ENCODE measurements at places on chromosomes 6 and 20. TPM values are rescaled to one million over a fixed set of nuclear protein-coding genes. Genes with fewer than 3 reads are reported as not detected.
A peak's percentile ranks its signal among the peaks of the same experiment; 100 is the strongest.

The CASS4 gene
- not detected for total RNA-seq

The CPNE5 gene
- 24.9 TPM for total RNA-seq

The TMEM244 gene
- not detected for total RNA-seq

The TCF21 gene
- not detected for total RNA-seq

The IL20RA gene
- total RNA-seq = 0.10 TPM

The CLIC1 gene
- total RNA-seq = 420 TPM

The UBE2C gene
- total RNA-seq = 22.9 TPM

The SLC2A10 gene
- 19.4 TPM for total RNA-seq

The MAS1 gene
- total RNA-seq = not detected

GRCh38 chr6:43867996-43868395 lies 98.0 kb downstream of the VEGFA start:
- DNase-seq = no peak
- peaks cover under 1% of the 10 kb centered on the region for H3K27me3 ChIP-seq
- H3K4me3 ChIP-seq = no peak overlapping the region
- H3K4me1 ChIP-seq = peaks cover 3% of the 10 kb centered on the region
- H3K27ac ChIP-seq = no peak overlapping the region

DNA sequence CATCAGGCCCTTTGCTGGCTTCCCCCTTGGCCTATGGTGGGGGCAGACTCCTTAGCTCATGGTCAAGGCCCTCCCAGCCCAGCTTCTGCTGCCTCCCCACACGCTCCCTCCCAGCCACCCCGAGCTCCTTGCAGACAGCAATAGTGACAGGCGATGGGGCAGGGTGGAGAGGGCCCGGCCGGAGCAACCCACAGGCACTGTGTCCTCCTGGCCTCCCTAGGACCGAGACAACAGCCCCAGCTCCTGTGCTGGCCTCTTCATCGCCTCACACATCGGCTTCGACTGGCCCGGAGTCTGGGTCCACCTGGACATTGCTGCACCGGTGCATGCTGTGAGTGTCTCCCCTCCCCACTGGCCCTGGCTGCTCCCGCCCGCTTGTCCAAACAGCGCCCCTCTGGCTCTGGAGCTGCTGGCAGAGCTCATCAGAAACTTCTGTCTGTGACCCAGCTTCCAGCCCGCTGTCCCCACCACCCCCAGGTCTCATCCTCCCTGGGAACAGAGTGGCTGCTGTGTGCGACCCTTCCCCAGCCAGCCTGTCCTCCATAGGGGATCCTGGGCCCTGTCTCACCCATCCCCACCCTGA lies 21.8 kb downstream of the NPEPL1 start:
- peaks cover 3% of the 10 kb centered on the region for H3K4me1 ChIP-seq
- H3K4me3 ChIP-seq = no peak overlapping the region
- H3K36me3 ChIP-seq = no peaks in the 10 kb centered on the region
- DNase-seq = peak; percentile 3

- no peak for DNase-seq
- no peak overlapping the region for H3K27ac ChIP-seq
- H3K27me3 ChIP-seq = peaks cover 6% of the 10 kb centered on the region
- peaks cover 11% of the 10 kb centered on the region for H3K36me3 ChIP-seq
- H3K4me1 ChIP-seq = peaks cover 12% of the 10 kb centered on the region
- no peak overlapping the region for H3K4me3 ChIP-seq
These were observed 24.9 kb upstream of the FKBP1A start for GRCh38 chr20:1417790-1418189.

DNA sequence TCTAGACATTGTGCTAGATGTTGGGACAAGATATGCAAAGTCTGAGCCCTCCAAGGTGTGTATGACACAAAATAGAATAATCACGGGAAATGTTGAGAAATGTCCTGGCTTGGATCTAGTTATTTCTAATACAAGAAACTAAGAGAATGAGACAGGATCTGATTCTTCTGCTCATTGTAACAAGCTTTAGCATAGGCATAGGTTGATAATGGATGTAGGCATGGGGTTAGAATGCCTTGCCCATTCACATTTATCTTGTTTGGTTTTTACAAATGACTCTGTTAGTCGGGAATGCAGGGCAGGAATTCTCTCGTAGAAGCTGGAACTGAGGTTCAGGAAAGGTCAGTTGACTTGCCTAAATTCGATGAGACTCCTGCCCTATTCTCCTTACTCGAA lies 1.5 kb upstream of the SLC26A8 start:
- H3K4me3 ChIP-seq = no peak overlapping the region
- no peak overlapping the region for H3K27ac ChIP-seq
- DNase-seq = no peak
- peaks cover 28% of the 10 kb centered on the region for H3K4me1 ChIP-seq

DNA sequence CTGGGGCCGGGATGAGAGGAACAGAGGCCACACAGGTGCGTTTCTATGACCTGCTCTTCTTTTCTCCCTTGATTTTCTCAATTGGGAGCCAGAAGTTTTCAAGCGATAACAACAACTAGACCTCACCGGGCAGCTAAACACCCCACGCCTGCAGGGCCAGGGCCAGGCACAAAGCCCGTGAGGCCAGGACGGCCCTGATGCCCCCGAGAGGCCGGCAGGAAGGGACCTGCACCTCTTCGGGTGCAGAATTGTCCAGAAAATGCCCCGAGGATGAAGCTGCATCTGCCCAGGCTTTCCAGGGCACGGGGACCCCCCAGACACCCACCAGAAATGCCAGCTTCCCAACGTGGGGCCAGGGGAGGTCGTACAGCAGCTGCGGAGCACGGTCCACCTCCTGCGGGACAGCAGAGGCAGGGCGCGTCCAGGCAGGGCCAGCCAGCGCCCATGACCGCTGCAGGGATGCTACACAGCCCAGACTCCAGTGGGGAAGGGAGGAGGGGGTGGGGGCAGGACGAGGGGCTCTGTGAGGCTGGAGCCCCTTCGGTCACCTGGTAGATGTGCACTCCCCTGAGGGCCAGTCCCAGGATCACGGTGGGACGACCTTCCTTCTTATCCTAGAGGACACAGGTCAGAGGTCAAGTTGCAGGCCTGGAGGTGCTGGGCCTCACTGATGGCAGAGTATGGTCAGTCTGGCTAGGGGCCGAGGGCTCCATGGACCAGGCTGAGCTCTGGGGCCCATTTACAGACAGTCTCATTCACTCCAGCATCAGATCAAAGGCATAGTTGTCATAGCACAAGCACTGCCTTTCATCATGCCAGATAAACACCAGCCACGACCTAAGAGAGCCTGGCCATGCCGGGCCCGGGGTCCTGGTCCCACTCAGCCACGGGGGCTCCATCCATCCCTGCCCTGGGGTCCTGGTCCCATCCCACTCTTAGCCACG lies 16.4 kb downstream of the FRMD1 start:
- no peak overlapping the region for H3K4me3 ChIP-seq
- peaks cover 1% of the 10 kb centered on the region for H3K27me3 ChIP-seq
- H3K27ac ChIP-seq = no peak overlapping the region

DNA sequence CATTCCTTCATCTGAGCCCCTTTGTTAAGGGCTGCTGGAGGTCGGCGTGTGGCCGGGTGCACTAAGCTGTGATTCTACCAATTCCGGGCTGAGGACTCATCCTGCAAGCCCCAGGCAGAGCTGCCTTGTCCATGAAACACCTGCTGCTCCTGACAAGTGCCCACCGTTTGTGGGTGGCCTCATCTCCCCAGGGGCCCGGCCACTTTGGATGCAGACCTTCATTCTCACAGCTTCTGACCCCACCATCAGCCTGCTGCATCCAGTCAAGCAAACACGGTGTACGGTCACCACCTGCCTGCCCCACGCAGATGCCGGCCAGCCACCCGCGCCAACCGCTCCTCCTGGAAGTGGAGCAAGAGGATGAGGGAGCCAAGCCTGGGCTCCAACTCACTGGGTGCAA lies 382.7 kb downstream of the THBS2 start:
- no peak for DNase-seq
- no peak overlapping the region for H3K27ac ChIP-seq
- no peaks in the 10 kb centered on the region for H3K4me1 ChIP-seq
- H3K36me3 ChIP-seq = no peaks in the 10 kb centered on the region

GRCh38 chr20:49448917-49449316 lies 33.6 kb downstream of the KCNB1 start:
- no peaks in the 10 kb centered on the region for H3K36me3 ChIP-seq
- DNase-seq = no peak
- peaks cover 1% of the 10 kb centered on the region for H3K27me3 ChIP-seq

DNA sequence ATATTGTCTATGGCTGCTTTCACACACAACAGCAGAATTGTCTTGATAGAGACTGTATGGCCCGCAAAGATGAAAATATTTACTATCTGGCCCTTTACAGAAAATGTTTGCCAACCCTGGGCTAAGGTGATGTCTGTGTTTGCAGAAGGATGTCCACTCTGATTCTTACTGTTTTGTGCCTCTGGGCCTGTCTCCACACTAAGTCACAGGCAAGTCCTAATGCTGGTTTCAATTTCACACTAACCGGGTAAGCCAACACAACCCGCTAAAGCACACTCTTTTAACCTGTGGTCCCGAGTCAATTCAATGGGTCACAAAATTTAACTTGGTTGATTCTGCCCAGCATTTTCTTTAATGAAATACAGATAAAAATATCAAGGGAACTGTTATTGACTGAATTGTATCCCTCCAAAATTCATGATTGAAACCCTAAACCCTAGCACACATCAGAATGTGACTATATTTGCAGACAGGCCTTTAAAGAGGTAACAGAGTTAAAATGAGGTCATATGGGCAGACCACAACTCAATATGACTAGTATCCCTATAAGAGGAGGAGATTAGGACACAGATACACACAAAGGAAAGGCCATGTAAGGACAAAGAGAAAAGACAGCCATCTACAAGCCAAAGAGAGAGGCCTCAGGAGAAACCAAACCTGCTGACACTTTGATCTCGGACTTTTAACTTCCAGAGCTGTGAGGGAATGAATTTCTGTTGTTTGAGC lies 78.4 kb downstream of the FYN start:
- no peak overlapping the region for H3K4me3 ChIP-seq
- H3K4me1 ChIP-seq = peaks cover 49% of the 10 kb centered on the region
- H3K36me3 ChIP-seq = peaks cover 9% of the 10 kb centered on the region

- H3K4me3 ChIP-seq = no peak overlapping the region
- H3K4me1 ChIP-seq = peaks cover 13% of the 10 kb centered on the region
- no peak overlapping the region for H3K27ac ChIP-seq
- no peak for DNase-seq
- H3K27me3 ChIP-seq = no peaks in the 10 kb centered on the region
These were observed 21.5 kb downstream of the LAMA4 start for GRCh38 chr6:112232845-112233256.

- no peaks in the 10 kb centered on the region for H3K36me3 ChIP-seq
- peaks cover 2% of the 10 kb centered on the region for H3K27me3 ChIP-seq
- H3K4me3 ChIP-seq = no peak overlapping the region
- peaks cover 4% of the 10 kb centered on the region for H3K4me1 ChIP-seq
- DNase-seq = no peak
These were observed 515.1 kb upstream of the SOX4 start for GRCh38 chr6:21078497-21078896.

DNA sequence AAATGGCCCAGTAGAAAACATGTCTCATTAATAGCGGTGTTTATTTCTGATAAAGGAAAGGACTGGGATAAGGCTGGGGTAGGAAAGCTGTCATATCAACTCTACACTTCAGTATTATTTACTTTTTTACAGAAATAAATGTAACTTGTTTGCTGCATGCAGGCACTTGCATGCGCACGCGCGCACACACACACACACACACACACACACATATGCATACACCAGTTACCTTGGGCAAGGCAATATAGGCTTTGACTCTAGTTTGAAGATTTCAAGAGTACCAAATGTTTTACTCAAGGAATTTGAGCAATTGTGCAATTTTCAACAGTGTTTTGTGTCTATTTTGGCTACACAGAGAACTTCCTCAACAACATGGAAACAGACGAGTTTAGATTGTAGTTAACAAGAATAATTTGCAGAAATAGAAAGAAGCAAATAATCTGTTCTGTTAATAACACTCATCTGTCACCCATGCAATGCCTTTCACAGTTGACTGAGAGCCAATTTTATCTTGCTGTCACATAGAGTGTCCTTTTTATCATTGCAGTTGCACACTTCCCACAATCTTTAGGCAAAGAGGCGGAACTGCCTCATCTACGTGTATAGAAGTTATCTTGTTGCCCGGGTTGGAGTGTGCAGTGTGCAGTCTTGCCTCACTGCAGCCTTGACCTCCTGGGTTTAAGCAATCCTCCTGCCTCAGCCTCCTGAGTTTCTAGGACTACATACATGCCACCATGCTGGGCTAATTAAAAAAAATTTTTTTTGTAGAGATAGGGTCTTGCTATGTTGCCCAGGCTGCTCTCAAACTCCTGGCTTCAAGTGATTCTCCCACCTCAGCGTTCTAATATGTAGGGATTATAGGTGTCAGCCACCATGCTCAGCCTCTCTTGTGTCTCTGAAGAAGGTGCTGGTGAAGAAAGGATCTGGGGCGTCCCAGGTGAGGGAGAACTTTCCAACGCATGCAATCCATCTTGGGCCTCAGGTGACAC lies 74.8 kb upstream of the SHLD1 start:
- no peak for DNase-seq
- peaks cover 6% of the 10 kb centered on the region for H3K4me1 ChIP-seq
- H3K27me3 ChIP-seq = no peaks in the 10 kb centered on the region

DNA sequence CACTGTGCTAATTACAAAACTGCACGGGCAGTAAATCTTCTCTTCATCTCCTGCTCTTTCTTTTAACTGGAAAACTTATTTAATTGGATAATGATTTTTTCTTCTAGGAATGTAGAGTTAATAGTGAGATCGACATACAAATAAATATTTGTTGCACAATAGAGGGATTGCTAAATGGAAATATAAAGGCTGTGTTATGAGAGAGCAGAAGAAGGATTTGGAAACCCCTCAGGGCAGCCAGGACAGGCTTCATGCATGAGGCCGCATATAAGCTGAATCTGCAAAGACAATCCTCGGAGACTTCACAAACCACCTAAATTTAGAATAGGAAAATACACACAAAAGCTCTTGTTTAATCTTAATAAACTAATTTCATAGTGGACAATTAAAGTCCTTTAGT lies 2.9 kb upstream of the TAAR1 start:
- H3K27ac ChIP-seq = no peak overlapping the region
- no peaks in the 10 kb centered on the region for H3K36me3 ChIP-seq

GRCh38 chr6:87407561-87407900 lies 241 bp upstream of the CFAP206 start:
- peaks cover 4% of the 10 kb centered on the region for H3K4me1 ChIP-seq
- peak overlapping the region; percentile 96 for H3K27ac ChIP-seq
- no peak for DNase-seq
- H3K36me3 ChIP-seq = no peaks in the 10 kb centered on the region

- peak; percentile 9 for DNase-seq
- H3K27ac ChIP-seq = no peak overlapping the region
- H3K4me3 ChIP-seq = no peak overlapping the region
- no peaks in the 10 kb centered on the region for H3K4me1 ChIP-seq
These were observed 46.4 kb downstream of the IMPG1 start for GRCh38 chr6:76026101-76026500.

- no peaks in the 10 kb centered on the region for H3K27me3 ChIP-seq
- peaks cover 8% of the 10 kb centered on the region for H3K4me1 ChIP-seq
- no peaks in the 10 kb centered on the region for H3K36me3 ChIP-seq
- DNase-seq = no peak
- no peak overlapping the region for H3K27ac ChIP-seq
These were observed 160.8 kb upstream of the TNFAIP3 start for GRCh38 chr6:137706083-137706750.

Measured in endothelial cell (in vitro differentiated cells).